HuH-7 (cell line): ENCODE measurements at places on chromosomes 6 and 20.

- no peak for DNase-seq
Measured at GRCh38 chr6:13183415-13184088, 144.8 kb downstream of the TBC1D7 start.

DNA sequence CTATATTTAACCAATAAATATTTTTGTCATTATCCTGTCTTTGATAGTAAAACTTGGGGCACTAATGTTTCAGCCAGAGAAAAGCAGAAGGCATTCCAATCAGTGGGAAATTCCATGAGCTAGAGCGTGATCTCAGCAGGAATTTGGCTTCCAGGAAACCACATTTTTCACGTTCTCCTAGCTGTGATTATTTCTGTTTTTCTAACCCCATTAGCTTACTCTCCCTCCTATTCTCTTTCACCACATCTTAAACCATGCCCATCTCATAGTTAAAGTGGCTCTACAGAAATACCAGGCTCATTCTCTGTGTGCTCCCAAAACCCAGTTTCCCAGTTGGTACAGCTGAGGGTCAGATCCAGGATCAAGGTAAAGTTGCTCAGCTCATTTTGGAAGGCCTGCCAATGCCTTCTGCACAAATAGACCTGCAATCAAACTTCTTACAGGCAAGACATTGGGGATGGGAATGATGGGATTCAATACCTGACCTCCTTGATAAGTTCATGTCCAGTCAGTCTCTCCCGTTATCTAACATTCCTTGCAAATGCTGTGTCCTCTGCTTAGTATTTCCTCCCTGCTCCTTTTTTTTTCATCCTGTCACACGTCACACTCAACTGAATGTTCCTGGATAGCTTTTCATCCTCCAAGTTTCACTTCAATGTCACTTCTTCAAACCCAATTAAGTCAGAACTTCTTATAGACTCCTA lies 33.1 kb upstream of the TMEM30A start:
- no peak for DNase-seq

GRCh38 chr20:44455126-44455525 lies 20.5 kb upstream of the TTPAL start:
- DNase-seq = no peak

GRCh38 chr6:155630085-155630484 lies 174.4 kb upstream of the NOX3 start:
- no peak for DNase-seq

GRCh38 chr6:20313960-20314530 lies 87.6 kb upstream of the E2F3 start:
- DNase-seq = no peak
